ENCODE measurements at places on chromosomes 5 and 9. TPM values are rescaled to one million over a fixed set of nuclear protein-coding genes. Genes with fewer than 3 reads are reported as not detected.

Gene FBP2
- total RNA-seq, result not detected

Gene CDH12
- not detected for total RNA-seq

Gene GABRA6
- total RNA-seq, result not detected

Gene ZNF366
- not detected for total RNA-seq

Gene SMIM33
- 0.46 TPM for total RNA-seq

Gene CCDC192
- not detected for total RNA-seq

Gene NR5A1
- not detected for total RNA-seq

Gene OR1L4
- not detected for total RNA-seq

Gene C9orf153
- total RNA-seq, result 0.46 TPM

DNA sequence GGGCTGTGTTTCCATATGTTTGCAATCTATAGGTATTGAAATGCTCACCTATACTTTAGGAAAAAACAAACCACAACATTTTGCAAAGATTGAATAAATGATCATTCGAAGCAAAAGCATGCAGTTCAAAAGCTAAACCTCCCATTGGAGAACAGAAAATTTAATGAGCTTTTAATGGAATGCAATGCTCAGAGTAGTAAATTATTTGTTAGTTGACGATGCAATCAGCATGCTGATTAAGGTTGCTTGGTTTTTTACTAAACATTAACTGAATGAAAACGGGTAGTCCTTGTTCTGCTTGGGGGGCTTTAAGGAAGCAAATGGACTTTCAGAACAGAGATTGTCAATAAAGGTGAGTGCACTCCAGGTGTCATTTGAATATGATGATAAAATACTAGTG lies 123.3 kb upstream of the TMEM161B start:
- DNase-seq, result no peak
- no peaks in the 10 kb centered on the region for H3K36me3 ChIP-seq
- H3K27me3 ChIP-seq, result peaks cover 25% of the 10 kb centered on the region
- H3K4me3 ChIP-seq, result no peak overlapping the region

GRCh38 chr5:1226839-1227581 lies 1.8 kb downstream of the SLC6A18 start:
- no peak for DNase-seq
- H3K36me3 ChIP-seq, result no peaks in the 10 kb centered on the region
- peaks cover 3% of the 10 kb centered on the region for H3K27me3 ChIP-seq
- no peak overlapping the region for H3K27ac ChIP-seq
- H3K4me1 ChIP-seq, result peaks cover 5% of the 10 kb centered on the region

GRCh38 chr5:127136908-127137307 lies 63.6 kb upstream of the C5orf63 start:
- H3K36me3 ChIP-seq, result no peaks in the 10 kb centered on the region
- DNase-seq, result no peak
- H3K4me3 ChIP-seq, result no peak overlapping the region
- no peaks in the 10 kb centered on the region for H3K4me1 ChIP-seq
- peaks cover 14% of the 10 kb centered on the region for H3K27me3 ChIP-seq
- H3K27ac ChIP-seq, result no peak overlapping the region

DNA sequence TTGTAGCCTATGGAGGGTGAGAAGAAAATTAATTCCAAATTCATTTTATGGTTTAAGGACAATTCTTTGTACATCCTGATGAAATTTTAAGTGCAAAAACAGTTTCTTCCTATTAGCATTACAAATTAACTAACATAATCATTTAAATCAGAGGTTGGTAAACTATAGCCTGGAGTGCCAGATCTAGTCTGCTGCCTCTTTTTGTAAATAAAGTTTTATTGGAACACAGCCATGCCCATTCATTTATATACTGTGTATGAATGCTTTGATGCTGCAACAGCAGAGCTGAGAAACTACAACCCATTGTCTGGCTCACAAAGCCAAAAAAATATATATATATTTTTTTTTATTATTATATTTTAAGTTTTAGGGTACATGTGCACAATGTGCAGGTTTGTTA lies 80.2 kb downstream of the FNIP1 start:
- H3K27ac ChIP-seq, result no peak overlapping the region
- H3K36me3 ChIP-seq, result peaks cover 33% of the 10 kb centered on the region
- no peak overlapping the region for H3K4me3 ChIP-seq
- no peak for DNase-seq
- H3K27me3 ChIP-seq, result no peaks in the 10 kb centered on the region
- peaks cover 2% of the 10 kb centered on the region for H3K4me1 ChIP-seq

- no peak overlapping the region for H3K4me3 ChIP-seq
- no peak for DNase-seq
- no peak overlapping the region for H3K27ac ChIP-seq
- H3K27me3 ChIP-seq, result no peaks in the 10 kb centered on the region
Observed at GRCh38 chr5:25764733-25765132, 1120.0 kb upstream of the CDH10 start.

DNA sequence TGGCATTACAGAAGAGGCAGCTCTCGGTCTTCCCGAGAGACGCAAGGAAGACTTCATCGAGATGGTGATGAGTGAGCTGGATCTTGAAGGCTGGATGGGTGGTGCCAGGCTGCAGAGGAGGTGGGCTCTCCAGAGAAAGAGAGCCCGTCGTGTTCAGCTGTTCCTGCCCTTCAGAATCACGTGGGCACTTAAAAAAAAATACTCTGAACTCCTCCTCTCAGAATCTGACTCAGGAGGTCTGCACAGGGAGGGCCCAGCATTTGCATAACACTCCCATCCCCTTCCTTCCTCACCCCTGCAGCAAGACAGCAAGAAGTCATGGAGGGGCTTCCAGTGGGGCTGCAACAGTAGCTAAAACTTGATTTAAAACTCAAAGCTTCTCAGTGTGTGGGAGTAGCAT lies 203.0 kb downstream of the ATPSCKMT start:
- H3K36me3 ChIP-seq, result peaks cover 2% of the 10 kb centered on the region
- no peak for DNase-seq

DNA sequence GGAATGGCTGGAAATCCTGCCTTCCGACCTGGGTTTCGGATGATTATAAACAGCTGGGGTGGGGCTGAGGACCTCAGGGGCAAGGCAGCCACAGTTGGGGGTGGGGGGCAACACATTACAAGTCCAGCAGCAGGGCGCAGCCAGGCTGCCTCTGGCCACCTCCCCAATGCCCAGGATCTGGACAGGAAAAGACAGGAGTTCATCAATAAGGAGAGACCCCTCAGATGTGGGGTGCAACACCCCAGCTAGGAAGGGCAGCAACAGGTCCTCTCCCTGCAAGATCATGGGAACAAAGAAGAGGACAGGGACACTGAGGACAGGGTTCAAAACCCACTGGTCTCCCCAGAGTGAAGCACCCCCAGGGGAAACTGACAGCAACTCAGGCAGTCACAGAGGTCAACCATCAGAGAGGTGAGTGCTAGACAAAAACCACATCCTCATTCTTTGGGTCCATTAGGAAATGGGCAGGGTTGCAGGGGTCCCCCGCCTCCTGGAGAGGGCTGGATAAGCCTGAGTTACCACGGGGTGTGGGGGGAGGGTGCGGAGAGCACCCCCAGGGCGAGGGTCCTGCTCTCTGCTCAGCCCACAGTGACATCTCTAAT lies 33.5 kb downstream of the SEMA4D start:
- DNase-seq, result peak; percentile 22
- peaks cover 97% of the 10 kb centered on the region for H3K4me1 ChIP-seq

DNA sequence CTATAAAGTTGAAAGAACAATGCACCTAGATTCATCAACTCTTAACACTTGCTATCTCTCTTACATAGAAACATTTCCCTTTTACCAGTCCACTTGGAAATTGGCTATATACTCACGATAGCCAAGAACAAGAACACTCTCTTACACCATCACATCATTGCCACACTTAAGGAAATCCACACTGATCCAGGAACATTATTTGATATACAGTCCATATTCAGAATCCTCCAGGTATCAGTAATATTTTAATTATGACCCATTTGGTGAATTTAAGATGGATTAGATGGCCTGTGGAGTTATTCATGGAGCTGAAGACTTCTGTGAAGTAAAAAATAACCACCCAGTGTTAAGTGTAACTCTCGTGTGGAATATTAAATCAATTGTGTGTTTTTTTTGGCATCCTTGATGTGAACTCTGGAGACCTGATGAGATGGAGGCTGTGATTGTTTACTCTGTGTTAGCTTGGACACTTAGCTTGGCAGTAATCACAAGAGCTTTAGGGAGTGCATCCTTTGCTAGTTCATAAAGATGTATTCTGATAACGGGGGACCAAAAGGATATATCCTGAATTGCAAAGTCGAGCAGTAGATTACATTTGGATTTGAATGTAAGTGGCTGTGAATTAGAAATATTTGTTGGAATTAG lies 52.0 kb upstream of the ABL1 start:
- H3K4me1 ChIP-seq, result peaks cover 6% of the 10 kb centered on the region
- no peak for DNase-seq
- peaks cover 8% of the 10 kb centered on the region for H3K36me3 ChIP-seq
- H3K4me3 ChIP-seq, result no peak overlapping the region
- H3K27me3 ChIP-seq, result no peaks in the 10 kb centered on the region
- no peak overlapping the region for H3K27ac ChIP-seq

DNA sequence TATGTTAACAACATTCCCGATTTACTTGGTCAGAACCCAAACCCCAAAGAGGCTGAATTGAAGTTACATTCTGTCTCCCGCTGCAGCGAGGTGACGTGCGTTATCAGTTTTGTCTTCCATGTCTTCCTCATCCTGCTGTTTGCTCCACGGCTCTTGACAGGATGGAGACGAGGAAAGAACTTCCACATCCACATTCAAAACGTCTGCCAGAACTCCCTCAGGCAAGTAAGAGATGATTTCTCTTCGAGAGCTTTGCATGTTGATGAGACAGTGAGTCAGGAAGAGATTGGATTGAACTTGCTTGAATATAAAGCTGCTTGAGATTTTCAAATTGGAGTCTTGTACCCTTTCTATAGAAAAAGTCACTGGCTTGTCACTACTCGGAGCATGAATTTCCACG lies 242.6 kb downstream of the AUH start:
- no peak overlapping the region for H3K4me3 ChIP-seq
- DNase-seq, result no peak
- peaks cover 25% of the 10 kb centered on the region for H3K4me1 ChIP-seq
- peaks cover 3% of the 10 kb centered on the region for H3K36me3 ChIP-seq
- peaks cover 29% of the 10 kb centered on the region for H3K27me3 ChIP-seq

DNA sequence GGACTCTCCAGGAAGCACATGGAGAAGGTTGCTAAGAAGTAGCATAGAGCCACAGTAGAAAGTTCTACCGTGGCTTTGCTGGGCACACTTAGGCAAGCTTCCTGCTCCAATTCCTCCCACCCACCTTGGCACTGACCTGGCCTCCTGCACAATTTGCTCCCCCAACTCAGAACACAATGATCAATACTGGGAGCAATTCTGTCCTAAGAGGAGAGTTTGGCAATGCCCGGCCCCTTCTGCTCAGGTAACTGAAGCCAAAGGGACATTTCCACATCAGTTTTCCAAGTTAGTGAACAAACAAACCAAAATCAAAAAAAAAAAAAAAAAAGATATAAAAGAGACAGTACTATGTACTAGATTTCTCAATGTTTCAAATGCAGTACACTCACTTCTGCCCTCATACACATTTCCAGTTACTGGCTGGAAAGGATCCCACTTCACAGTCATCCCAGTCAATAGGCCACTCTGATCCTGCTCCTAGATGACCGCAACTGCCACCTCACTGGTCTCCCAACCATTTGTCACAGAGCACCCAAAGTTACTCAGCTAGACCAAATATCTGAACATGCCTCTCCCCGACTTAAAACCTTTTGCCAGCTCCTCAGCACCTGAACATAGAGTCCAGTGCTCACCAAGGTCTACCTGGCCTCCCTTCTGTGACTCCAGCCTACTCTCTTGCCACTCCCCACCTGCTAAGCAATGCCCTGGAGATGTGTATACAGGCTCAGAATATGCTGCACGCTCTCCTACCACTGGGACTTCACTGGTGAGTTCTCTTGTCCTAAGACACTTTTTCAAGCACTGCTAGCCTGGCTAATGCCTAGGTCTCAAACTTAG lies 21.3 kb downstream of the ABCA1 start:
- no peak overlapping the region for H3K4me3 ChIP-seq
- H3K27ac ChIP-seq, result no peak overlapping the region
- no peak for DNase-seq
- peaks cover 13% of the 10 kb centered on the region for H3K4me1 ChIP-seq

DNA sequence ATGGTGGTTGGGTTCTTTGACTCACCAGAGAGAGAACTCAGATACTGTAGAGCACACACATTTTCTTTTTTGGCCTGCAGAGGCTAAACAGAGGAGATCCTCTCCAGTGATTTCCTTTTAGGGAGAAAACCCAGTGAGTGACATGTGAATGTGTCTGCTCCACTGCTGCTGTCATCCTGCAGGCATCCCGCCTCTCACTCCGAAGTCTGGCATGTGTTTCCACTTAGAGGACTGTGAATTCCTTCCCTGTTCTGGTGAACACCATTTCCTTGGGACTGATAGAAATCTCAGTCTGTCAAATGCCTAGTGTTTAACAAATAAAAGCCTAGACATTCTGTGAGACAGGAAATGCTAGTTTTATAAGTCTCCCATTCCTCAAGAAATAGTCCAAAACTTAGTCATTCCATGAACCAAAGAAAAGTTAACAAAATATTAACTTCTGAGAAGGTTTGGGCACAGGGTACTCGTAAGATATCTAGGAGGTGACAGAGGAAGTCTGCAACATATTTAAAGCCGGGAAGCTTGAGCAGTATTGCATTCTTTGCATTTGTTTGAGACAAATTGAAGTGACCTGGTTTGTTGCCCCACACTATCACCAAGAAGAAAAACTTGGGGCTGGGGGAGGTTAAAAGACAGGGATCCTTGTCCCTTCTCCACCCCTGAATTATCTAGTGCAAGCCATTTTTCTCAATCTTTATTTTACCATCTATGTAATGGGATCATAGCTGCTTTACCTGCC lies 74.9 kb upstream of the NIPAL4 start:
- no peak overlapping the region for H3K27ac ChIP-seq
- peaks cover 54% of the 10 kb centered on the region for H3K36me3 ChIP-seq
- DNase-seq, result no peak
- no peak overlapping the region for H3K4me3 ChIP-seq
- H3K27me3 ChIP-seq, result no peaks in the 10 kb centered on the region

- no peaks in the 10 kb centered on the region for H3K36me3 ChIP-seq
- no peaks in the 10 kb centered on the region for H3K27me3 ChIP-seq
- no peak overlapping the region for H3K27ac ChIP-seq
- no peak overlapping the region for H3K4me3 ChIP-seq
Observed at GRCh38 chr5:55480781-55481180, 54.0 kb downstream of the PLPP1 start.

DNA sequence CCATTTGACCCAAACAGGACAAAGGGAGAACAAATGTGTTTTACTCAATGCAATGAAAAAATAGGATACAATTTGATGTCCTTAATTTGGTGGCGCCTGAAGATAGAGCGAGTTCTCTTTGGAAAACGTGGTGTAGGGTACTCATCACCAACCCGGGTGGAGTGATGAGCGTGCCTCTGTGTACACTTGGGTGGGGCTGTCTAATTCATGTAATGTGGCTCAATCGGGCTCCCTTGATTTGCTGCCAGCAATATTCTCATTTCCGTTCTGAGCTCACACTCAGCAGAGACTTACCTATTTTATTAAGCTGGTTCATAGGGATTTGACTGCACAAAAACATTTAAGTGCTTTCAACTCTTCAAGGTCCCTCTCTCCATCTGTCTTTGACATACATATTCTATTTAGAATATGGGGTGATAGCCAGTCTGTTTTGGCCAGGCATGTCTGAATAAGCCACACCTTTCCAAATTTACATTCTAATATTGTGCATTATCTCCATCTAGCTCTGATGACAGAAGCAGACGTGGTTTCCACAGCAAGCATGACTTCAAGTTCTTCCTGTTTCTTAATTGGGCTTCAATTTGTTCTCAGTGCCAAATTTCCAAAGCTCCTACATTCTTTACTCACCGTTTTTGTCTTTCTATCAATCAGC lies 162.5 kb downstream of the IRX2 start:
- no peaks in the 10 kb centered on the region for H3K36me3 ChIP-seq
- H3K4me1 ChIP-seq, result no peaks in the 10 kb centered on the region
- no peak for DNase-seq
- H3K4me3 ChIP-seq, result no peak overlapping the region
- no peak overlapping the region for H3K27ac ChIP-seq

Measured in activated CD4-positive, alpha-beta T cell treated with anti-CD3 and anti-CD28 coated beads for 36 hours (primary cell).